ENCODE measurements at places on chromosomes 5 and 9.
A peak's percentile ranks its signal among the peaks of the same experiment; 100 is the strongest.

DNA sequence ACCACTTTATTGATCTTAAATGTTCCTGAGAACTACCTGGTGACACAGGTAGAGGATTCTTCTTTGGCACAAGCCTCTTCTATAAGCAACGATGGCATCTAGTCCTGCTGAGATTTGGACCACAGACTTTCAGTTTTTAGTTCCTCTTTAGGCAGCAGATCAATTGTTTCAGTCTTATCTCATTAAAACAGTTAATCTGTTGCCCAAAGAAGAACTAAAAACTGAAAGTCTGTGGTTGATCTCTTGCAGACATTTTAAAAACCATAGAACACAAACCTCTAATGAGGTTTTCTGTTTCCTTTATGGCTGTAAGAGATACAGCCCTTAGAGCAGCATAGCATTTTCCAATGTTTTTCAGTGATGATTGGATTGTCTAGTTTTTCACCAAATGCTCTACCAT is 480.9 kb downstream of the MTRR start:
- no peaks in the 10 kb centered on the region for H3K27me3 ChIP-seq
- H3K4me3 ChIP-seq = no peak overlapping the region
- no peak for DNase-seq
- H3K4me1 ChIP-seq = no peaks in the 10 kb centered on the region

DNA sequence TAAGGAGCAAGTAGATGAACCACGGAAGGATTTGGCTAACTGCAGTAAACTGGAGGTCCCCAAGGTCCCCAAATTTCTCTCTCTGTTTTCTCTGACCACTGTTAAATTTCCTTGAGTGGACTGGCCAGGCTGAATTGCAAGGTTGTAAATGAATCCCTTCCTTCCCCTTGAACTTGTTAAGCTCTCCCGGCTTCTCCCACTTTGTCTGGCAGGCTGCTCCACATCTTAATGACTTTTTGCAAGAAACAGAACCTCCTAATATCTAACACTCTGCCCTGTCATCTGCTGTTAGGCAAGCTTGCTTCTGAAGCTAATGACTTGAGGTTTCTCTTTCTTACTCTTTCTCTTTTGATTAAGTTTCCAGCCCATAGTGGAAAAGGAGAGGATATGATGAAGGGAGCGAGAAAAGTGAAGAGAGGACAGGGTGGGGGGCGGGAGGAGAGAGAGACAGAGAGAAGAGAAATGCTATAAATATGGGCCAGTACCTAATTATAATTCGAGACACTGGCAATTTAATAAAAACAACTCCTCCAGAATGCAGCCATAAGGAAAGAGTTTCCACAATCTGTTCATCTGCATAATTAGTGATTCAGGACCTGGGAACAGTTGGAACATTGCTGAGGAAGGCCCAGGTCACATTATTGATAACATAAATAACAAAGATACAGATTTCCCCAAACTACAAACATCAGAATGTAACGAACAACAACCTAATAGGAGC is 437.3 kb upstream of the MPDZ start:
- H3K27ac ChIP-seq = no peak overlapping the region
- H3K36me3 ChIP-seq = no peaks in the 10 kb centered on the region
- H3K4me1 ChIP-seq = no peaks in the 10 kb centered on the region
- H3K4me3 ChIP-seq = no peak overlapping the region

- H3K4me1 ChIP-seq = no peaks in the 10 kb centered on the region
- DNase-seq = no peak
- H3K27me3 ChIP-seq = no peaks in the 10 kb centered on the region
- H3K36me3 ChIP-seq = no peaks in the 10 kb centered on the region
- H3K4me3 ChIP-seq = no peak overlapping the region
Observed at GRCh38 chr9:83765376-83765775, 52.2 kb downstream of the GKAP1 start.

DNA sequence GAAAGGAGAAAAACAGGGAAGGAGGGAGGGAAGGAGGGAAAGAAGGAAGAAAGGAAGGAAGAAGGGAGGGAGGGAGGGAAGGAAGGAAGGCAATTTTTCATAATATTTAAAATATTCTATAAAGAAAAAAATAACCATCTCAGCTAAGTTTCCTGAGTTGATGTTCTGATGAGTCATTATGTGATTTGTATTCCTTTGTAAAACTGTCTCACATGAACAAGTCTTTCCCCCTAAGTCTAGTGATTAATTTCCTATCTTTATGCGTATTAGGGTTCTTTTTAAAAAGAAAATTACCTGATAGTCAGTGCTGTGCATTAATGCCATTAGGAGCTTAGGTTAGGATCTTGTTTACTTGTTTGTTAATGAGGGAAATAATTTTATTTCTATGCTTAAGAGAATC is 94.1 kb downstream of the RASEF start:
- H3K27ac ChIP-seq = no peak overlapping the region
- no peaks in the 10 kb centered on the region for H3K36me3 ChIP-seq
- H3K4me3 ChIP-seq = no peak overlapping the region
- no peaks in the 10 kb centered on the region for H3K27me3 ChIP-seq

GRCh38 chr5:68303038-68303738 is 87.6 kb downstream of the PIK3R1 start:
- H3K4me1 ChIP-seq = peaks cover 11% of the 10 kb centered on the region
- H3K36me3 ChIP-seq = no peaks in the 10 kb centered on the region
- DNase-seq = no peak
- peak overlapping the region; percentile 16 for H3K27ac ChIP-seq
- H3K27me3 ChIP-seq = no peaks in the 10 kb centered on the region
- H3K4me3 ChIP-seq = no peak overlapping the region

Measured in trophoblast cell (in vitro differentiated cells and primary cell).